ENCODE measurements at places on chromosomes 5 and 9. TPM values are rescaled to one million over a fixed set of nuclear protein-coding genes. Genes with fewer than 3 reads are reported as not detected.
A peak's percentile ranks its signal among the peaks of the same experiment; 100 is the strongest.

- no peak for DNase-seq
Measured at GRCh38 chr5:11139217-11139865, 378.3 kb upstream of the DAP start.

The REEP2 gene
- 6.1 TPM for total RNA-seq

DNA sequence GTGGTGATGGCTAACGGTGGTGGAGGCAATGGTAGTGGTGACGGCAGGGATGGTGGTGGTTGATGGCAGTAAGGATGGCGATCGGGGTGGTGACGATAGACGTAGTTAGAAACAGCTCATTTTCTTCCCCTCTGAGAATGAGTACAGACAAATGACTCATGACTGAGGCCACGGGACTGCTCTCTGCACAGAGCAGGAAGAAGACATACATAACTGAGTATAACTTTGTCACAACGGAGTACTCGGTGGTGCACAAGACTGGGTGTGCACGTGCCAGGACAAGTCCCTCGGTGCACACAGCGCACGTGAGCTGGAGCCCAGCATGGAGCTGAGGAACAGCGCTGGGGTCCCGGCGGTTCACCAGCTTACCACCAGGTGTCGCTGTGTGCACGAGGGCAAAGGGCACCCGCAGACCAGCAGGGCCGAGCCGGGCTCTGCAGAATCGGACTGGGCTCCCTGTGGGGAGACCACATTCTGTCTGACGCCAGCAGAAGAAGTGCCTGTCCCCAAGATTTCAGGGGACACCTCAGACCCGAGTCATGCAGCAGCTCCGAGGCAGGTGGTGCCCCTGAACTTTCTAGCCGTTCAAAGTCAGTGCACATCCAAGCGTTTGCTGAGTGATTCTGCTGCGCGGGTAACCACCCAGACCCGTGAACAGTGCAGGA, 188.6 kb downstream of the FSTL4 start:
- DNase-seq, result peak; percentile 59

DNA sequence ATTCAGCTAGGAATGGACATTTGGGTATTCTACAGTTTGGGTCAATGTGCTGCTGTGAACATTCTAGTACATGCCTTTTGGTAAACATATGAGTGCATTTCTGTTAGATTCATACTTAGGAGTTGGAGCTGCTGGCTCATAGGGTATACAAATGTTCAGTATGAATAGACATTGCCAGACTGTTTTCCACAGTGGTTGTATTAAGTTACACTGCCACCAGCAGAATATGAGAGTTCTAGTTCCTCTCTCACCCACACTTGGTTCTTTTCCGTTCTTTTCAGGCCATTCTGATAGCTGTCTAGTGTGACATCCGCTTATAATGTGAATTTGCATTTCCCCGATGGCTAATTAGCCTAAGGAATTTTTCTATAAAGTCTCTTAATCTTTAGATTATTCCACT, 25.0 kb downstream of the STOM start:
- DNase-seq, result no peak

GRCh38 chr5:133032852-133033742, 6.7 kb upstream of the ZCCHC10 start:
- DNase-seq, result no peak

DNA sequence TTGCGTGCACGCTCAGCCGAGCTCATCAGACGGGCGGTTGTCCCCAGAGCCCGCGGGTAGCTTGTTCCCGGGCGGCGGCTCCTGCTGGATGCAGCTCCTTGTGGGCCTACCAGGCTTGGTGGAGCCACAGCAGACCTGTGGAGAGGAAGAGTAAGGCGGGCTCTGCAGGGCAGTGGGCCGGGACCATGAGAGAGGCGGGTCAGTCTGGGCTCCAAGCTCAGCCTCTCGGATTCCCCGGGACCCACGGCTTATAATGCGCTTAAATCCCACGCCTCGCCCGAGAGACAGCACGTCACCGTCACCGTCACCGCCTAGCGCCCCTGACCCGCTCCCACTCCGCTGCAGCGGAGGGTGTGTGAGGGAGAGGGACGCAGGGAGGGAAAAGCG, 1.9 kb upstream of the ANKRD18A start:
- DNase-seq, result no peak

The ZFP2 gene
- total RNA-seq, result 3.6 TPM

The TGFBR1 gene
- 18.6 TPM for total RNA-seq

The PFN3 gene
- not detected for total RNA-seq

- no peak for DNase-seq
Measured at GRCh38 chr9:36337002-36337401, 63.1 kb downstream of the RNF38 start.

The DNAJB5 gene
- 13.6 TPM for total RNA-seq

- DNase-seq, result no peak
Measured at GRCh38 chr9:3762076-3762475, 236.3 kb upstream of the RFX3 start.

- no peak for DNase-seq
Measured at GRCh38 chr5:137115152-137115551, 384.0 kb downstream of the SPOCK1 start.

DNA sequence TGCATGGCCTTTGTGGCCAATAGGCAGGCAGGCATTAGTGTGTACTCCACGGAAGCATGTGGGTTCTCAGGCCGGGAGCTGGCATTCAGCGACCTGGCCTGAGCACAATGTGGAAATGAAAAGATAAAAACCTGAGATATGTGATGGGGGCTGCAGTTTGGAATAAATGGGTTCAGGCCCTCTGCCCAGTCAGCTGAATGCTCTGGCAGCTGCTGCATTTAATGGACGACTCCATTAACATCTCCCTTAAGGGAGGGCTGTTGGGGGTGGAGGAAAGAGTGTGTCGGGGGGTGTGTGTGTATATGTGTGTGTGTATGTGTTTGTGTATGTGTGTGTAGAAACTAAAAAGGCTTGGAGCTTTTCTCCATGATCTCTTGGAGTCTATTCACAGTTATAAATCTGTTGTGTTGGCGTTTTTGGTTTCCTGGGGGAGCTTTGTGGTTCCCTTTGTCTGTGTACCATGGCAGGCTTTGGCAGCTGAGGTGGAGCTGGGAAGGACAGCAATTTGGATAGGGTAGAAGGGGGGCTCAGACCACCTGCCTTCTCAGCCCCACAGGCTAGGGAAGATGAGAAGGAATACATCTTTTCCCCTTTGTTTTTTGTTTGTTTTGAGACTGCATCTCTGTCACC, 27.3 kb upstream of the HSPA9 start:
- DNase-seq, result no peak

The CCDC180 gene
- 9.0 TPM for total RNA-seq

The EIF4E1B gene
- total RNA-seq, result not detected

DNA sequence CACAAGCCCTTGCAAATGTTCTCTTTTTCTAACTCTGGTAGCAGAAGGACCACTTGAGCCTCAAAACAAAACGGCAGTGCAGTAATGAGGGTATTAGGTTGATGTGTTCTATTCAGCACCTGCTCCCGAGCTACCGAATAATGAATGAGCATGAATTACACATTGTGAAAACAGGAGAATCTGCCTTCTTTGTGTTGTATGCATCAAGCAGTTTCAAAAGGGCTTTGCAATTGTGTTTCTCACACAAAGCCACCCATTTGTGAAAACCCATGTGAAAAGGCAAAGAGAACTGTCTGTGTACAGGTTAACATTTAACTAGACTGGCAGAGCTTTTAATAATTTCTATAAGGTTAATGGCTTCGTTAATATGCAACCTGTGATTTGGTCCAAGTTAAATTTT, 97.8 kb downstream of the STK32A start:
- no peak for DNase-seq

The STK10 gene
- total RNA-seq, result 9.8 TPM

DNA sequence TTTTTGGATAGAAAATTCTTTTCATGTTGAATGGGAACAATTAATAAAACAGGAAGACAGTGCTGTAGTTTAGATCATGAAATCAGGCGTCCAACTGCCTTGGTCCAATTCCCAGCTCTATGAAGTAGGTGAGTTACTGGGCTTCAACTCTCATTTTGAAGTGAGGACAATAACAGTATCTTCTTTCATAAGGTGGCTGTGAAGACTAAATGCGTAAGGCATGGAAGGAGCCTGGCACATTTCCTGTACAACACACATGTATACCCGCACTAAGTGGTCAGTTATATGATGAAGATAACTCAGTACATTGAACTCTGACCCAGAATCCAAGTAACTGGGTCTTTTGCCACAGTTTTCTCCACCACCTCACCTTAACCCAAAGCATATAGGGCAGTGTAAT, 120.6 kb downstream of the MED27 start:
- no peak for DNase-seq

The BARX1 gene
- total RNA-seq, result not detected

DNA sequence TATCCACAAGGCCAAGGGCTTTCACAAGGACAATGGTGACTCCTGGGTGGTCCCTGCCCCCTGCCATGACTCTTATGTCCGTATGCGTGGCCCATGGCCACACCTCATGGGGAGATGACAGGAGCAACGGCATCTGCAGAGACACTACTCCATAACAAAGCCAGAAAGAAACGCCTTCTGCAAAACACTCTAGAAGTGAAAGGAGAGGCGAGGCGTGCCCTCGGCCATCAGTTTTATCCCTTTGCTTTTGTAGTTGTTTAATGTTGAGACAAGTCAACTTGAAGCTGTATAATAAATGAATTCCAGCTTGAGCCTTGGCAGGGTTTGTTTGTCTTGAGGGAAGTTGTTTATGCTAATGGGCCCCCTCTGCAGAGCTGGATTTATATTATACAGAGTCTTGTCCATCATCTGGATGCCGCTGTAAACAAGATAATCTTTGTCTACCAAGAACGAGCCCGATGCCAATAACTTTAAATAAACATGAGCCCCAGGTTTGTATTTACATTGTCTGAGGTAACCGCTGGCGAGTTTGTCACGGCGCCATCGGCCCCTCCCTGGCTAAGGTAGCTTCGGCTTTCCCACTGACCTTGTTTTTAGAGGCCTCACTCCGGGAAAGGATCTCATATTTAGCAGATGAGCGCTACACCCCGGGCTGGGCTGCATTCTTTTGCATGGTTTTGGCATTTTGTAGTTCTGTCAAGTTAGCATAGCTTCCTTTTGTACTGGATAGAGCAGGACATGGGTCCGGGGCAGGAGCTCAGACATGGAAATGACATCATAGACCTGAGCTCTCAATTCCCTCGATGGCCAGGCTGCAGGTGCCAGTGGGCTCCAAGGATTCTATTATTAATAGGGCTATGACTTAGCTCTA, 165.3 kb downstream of the ERCC6L2 start:
- DNase-seq, result no peak

- DNase-seq, result no peak
Measured at GRCh38 chr5:14699807-14700400, 35.4 kb downstream of the OTULIN start.

GRCh38 chr5:151475388-151475787, 28.0 kb downstream of the SLC36A1 start:
- no peak for DNase-seq

DNA sequence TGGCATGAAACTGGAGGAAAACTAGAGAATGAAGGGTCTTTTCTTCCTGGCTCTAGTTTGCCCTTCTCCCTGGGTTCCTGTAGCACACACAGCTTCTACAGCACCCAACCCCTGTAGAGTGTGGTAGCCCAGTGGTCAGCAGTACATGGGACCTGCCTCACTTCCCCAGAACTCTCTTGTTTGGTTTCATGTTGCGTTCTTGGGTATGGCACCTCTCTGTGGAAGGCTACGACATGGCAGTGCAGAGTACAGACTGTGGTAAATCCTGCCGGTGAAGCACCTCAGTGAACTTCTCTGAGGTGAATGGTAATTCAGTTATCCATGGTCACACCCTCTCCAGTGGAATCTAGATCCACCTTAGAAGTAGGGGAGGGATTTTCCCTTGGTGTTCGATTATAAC, 105.5 kb downstream of the TLR4 start:
- DNase-seq, result no peak

- DNase-seq, result no peak
Measured at GRCh38 chr5:141681295-141681694, 735 bp downstream of the ARAP3 start.

DNA sequence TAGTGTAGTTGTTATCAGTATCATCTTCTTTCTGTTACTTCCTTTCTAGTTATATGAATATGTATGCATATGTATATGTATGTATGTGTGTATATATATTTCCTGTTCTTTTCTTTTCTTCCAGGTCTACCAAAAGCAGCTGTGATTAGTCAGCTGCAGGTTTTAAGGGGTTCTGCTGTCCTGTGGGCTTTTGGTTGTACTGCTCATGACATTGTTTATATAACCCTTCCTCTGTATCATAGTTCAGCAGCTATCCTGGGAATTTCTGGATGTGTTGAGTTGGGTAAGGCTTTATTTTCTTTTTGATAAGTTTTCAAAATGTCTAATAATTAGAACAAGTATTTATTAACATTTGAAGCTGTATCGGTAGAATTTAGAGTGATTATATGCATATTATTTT, 23.2 kb downstream of the SLC27A6 start:
- no peak for DNase-seq

The PDLIM4 gene
- total RNA-seq, result 58.7 TPM

- no peak for DNase-seq
Measured at GRCh38 chr9:15249042-15249818, 57.8 kb downstream of the TTC39B start.

- DNase-seq, result no peak
Measured at GRCh38 chr5:10427201-10427600, 14.5 kb upstream of the ROPN1L start.

DNA sequence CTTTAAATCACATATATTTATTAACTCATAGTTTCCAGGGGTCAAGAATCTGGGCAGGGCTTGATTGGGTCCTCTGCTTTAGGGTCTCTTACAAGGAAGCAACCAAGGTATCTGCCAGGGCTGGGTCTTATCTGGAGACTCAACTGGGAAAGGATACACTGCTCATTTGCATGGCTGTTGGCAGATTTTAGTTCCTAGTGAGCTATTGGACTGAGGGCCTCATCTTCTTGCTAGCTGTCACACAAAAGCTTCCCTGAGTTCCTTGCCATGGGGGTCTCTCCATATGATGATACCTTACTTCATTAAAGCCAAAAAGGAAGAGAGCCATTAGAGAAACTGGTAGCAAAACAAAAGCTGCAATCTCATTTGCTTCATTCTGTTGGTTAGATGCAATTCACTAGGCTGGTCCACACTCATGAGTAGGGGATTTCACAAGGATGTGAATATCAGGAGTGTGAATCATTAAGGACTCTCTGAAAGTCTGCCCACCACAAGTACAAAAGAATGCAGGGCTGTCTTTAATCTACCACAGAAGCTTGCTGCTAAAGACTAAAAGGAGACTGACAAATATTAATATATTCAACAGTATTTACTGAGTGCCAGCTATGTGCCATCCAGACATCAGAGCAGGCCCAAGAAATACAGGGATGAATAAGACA, 42.0 kb upstream of the TIMD4 start:
- no peak for DNase-seq

GRCh38 chr5:176884571-176884890, 14.6 kb downstream of the HK3 start:
- DNase-seq, result no peak

DNA sequence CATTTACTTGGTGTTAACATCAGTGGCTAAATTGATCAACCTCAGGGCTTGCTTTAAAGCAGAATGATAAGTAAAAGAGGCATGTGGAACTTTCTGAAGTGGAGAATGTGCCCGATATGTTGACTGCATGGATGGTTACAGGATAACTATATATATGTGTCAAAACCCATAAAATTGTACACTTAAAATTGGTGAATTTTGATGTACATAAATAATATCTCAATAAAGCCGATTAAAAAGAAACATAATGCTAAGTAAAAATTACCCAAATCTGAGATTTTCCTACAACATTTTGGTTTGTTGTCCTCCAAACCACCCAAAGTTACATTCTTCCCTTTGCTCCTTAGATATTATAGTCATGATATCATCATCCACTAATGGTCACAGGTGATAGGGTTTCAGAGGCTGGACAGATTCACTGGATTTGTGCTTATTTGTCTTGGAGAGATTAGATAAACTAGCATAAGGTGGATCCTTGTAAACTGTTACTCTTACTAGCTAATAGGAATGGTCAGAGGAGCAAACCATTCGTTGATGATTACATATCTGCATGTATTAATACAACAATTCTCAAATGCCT, 119.7 kb upstream of the RPS23 start:
- DNase-seq, result no peak

All from ovary (tissue), 10 donors.